Astrocyte of the cerebellum (primary cell): ENCODE measurements at places on chromosomes 2 and 18.

GRCh38 chr18:36329684-36330434 lies 32.3 kb downstream of the FHOD3 start:
- no peak for DNase-seq

- no peak for DNase-seq
Observed at GRCh38 chr18:4888251-4889040, 308.6 kb downstream of the AKAIN1 start.

DNA sequence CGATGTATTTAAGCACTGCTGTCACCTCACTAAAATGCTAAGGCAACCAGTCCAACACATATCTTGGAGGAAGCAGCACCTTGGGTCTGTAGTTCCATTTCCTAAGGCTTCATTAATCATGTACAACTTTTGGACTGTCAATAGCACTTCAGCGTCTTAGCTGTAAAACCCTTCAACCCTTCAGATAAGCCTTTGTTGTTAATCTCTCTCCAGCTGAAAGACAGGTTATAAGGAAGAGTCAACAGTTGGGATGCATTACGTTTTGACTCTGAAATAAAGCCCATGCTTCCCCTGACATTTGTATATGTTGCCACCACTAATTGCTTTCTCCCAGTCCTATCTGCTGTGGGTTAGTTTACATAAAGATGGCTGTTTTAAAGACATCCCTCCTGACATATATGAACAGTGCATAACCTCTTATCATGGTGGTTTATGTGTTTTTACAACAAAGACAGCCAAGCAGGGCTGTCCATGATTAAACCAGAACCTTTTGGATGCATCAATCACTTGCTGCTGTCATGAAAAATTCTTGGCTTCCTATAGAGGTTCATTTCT lies 81.5 kb downstream of the EPHA4 start:
- DNase-seq = no peak

GRCh38 chr2:199797431-199798403 lies 53.3 kb downstream of the FTCDNL1 start:
- DNase-seq = no peak

- no peak for DNase-seq
Observed at GRCh38 chr18:57618910-57619309, 2.7 kb downstream of the NARS1 start.
